ENCODE measurements at places on chromosomes 4 and X.

GRCh38 chr4:165627548-165627947 is 245.5 kb upstream of the TLL1 start:
- DNase-seq: no peak

GRCh38 chr4:13430834-13431568 is 53.1 kb downstream of the RAB28 start:
- peak; percentile 3 for DNase-seq

DNA sequence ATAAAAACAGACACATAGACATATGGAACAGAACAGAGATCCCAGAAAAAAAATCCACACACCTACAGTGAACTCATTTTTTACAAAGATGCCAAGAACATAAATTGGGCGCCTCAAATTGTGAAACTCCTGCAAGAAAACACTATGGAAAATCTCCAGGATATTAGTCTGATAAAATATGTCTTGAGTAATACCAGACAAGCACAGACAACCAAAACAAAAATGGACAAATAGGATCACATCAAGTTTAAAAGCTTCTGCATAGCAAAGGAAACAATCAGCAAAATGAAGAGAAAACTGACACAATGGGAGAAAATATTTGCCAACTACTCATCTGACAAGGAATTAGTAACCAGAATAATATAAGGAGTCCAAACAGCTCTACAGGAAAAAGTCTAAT is 337.3 kb upstream of the DIPK2B start:
- no peak for DNase-seq

- no peak for DNase-seq
These were observed 245.5 kb upstream of the FAM47A start for GRCh38 chrX:34377645-34378044.

DNA sequence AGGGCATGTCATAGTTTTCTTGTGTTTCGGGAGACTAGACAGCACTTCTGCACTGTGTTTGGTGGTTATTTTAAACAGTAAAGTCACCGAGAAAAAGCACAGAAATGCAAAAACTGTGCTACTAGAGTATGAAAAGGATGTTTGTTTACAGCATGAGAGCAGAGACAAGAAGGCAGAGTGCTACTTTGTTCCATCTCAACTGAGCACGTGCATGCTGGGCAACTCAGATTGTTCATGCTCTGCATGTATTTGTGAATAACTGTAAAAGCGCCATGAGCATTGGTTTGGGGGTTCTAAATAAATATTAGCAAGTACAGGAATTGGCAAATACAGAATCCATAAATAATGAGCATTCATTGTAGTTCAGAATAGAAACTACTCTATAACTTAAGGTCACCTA is 7.4 kb downstream of the EVC start:
- DNase-seq: no peak

DNA sequence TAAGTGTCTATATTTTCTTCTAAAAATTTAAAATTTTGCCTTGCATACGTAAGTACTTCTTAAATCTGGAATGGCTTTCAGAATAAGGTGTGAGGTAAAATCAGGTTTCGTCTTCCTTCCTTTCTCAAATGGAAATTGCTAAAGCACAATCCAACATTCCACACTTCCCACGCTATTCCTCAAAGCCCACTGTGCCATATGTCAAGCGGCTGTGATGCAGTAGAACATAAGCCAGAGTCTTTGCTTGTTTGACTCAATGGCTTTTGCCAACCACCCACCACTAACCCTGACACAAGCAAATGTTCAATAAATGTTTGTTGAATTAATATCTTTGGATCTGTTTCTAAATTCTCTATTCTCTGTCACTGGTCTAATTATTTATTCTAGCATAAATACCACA is 1199.7 kb upstream of the TENM3 start:
- no peak for DNase-seq

DNA sequence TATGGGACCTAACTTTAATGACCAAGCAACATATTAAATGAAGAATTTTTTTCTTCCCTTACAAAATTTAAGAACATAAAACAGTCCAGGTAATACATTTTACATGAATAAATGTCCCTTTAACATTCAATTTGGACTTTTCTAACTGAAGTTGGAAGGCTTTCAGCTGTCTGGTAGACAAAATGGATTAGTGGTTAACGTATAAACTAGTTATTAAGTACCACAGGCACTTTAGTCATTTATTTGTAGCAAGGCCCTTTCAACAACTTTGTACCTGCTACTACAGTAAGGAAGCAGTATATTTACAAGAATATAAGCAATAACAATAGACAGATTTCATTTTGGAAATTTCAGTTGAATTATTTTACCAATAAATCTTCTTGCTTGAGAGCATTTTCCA is 152.5 kb upstream of the TENT5D start:
- no peak for DNase-seq

DNA sequence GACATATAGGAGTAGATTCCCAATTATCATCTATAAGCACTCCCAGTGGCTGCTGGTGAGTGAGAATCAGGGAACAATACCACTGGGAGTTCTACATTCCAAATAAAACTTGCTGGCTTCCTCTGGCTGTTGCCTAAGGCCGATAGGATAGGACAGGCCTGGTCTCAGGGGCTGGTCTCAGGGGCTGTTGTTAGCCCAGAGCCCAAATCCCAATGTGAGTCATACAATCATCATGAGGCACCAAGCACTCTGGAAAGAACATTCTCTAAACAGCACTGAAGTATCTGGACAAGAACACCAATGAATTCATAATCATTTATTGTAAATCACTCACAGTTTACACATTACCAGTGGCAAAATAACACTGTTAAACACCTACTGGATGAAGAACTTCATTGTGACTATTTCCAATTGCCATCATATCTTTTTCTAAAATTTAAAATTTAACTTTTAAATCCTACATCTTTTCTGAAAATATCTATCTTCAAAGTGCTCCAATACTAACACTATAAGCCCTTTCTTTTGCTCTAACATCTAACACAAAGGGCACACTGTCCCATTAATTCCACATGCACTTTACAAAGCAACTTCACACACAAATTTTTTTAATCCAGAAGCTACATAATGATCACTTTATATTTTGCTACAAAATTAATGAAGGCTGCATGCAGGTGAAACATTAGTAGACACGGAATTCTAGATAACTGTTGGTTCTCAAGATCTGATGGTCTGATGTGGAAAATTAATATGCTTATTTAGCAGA is 67.6 kb upstream of the TMEM150C start:
- peak; percentile 69 for DNase-seq

GRCh38 chr4:106369456-106370060 is 980 bp upstream of the GIMD1 start:
- peak; percentile 63 for DNase-seq

DNA sequence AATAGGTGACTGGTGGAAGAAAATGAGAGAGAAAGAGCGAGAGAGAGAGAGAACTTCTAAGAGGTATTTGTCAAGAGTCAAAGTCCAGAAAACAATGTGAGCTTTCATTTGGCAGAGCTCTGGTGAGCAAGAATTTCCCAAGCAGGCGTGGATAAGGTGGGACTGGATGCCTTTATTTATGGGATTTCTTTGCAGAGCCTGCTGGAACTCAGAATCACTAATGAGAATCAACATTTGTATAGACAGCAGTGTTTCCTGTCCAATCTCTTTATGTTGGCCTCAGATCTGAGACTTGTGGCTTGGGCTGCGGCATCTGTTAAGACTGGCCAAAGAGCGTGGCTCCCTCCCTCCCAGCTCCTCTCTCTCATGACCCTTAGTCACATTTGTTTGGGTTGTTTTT is 67.9 kb upstream of the TBL1X start:
- DNase-seq: peak; percentile 77

- peak; percentile 47 for DNase-seq
These were observed 4.5 kb upstream of the NKX1-1 start for GRCh38 chr4:1410491-1411325.

- DNase-seq: peak; percentile 48
These were observed 14.7 kb upstream of the CT55 start for GRCh38 chrX:135185795-135186443.

DNA sequence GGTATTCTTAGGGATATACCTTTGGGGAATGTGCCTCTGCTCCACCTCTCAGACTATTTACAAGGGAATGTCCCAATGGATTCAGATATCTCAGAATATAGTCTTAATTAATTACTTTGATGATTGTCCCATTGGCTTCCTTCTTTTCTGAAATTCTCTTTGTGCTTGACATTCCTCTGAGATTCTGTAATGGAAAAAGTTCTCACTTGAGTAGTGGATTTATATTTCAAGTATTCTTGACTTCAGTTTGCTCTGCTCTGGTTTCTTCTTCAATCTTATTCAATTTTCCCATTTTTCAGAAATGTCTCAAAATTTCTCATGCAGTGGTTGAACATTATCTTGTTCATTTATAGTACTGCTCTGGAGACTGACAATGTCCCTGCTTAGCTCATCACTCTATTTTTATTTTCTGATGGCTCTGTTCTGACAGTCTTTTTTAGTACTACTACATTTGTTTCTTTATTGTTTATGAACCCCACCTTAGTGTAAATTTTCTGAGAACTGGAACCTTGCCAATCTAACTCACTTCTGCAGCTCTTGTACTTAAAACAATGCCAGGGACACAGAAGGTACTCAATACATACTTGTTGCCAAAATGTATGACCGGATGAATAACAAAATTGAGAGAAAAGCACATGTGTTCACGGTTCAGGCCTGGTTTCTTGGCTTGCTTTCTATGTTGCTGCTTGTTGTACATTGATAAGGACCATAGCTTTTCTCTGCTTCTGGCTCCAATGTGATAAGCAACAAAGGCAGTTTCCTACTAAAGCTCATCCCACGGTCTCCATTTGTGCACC is 471.7 kb downstream of the GASK1B start:
- no peak for DNase-seq

GRCh38 chr4:2068198-2068470 is 9.0 kb downstream of the NAT8L start:
- DNase-seq: no peak

DNA sequence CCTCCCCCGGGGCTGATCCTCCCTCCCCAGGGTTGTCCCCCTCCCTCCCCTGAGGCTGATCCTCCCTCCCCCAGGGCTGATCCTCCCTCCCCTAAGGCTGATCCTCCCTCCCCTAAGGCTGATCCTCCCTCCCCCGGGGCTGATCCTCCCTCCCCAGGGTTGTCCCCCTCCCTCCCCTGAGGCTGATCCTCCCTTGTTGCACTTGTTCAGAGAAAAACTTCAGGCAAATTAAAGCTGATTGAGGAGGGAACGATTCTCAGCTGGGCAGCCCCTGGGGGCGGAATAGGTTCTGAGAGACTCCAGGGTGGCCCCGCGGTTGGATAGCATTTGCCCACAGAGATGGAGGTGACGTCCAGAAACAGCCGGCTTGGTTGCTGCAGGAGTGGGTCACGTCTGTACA is 110.7 kb upstream of the ADRA2C start:
- DNase-seq: no peak

DNA sequence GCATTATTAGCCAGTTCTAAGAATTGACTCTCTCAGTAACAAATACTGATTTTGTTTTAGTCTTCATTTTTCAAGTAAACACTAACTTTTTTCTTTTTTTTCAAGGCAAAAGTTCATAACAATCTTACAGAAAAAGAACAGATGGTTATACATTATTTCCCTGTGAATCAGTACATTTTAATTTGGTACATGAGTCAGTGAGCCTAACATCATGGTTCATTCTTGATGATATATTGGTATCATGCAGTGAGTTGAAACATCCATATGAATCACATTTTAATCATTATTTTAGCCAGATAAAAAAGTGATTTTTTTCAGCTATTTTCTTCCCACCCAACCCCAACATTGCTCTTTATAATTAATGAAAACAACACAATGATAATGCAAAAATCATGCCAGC is 184.3 kb upstream of the TACR3 start:
- DNase-seq: no peak

DNA sequence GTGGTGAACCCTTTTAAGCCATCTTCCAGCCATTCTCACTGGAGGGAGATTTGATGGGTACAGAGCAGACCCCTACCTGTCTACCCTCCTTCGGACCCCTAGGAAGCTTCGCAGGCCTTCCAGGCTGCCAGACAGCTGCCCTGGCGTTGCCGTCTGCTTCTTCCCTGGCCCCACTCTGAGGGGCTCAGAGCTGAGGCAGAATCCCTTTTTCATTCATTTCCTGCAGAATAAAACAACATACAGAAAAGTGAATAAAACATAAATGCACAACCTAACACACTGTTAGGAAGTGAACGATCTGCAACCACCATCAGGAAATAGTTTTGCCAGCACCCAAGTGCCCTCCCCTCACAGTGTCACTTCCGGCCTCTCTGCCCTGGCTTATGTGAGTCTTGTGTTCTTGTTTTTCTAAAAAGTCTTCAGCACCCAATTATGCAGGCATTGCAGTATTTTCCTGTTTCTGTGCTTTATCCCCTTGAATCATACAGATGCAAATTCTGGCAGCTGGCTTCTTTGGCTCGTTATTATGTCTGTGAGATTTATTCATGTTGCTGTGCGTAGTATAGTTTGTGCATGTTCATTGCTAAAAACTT is 5.6 kb upstream of the ADD1 start:
- DNase-seq: no peak

GRCh38 chr4:87270825-87271224 is 50.4 kb upstream of the KLHL8 start:
- DNase-seq: no peak

DNA sequence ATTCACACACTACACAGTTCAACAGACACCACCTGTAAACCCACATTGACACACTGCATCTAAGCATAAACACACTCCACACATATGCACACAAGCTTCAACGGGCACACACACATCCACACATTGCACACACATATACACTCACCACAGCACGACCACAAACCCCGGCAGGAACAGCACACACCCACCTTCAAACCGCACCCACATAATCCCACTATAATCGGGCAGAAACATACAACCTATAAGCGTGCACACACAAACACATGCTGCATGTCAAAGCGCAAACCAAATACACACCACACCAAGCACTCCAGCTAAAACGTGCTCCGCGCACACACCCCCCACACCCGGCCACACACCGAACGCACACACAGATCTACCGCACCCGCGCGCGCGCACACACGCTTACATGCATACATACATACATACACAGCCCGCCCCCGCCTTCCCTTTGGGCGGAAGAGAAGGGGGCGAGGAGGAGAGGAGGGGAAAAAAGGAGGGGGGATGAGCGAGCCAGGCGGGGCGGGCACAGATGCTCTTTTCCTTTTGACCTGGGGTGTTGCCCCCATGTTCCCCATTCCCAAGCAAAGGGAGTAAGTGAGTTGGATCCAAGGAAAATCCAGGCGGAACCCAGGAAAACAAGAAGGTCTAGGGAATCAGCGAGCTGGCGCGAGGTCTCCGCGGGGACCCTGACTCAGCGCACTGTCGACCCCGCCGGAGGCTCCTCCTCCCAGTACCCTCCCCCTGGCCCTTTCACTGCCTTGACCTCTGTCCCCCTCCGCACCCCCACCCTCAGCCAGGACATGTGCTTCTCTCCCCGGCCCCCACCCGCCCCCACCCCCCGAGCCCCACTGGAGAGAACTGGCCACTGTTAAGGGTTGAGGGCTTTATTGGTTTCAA is 9.9 kb downstream of the ARHGAP36 start:
- no peak for DNase-seq

DNA sequence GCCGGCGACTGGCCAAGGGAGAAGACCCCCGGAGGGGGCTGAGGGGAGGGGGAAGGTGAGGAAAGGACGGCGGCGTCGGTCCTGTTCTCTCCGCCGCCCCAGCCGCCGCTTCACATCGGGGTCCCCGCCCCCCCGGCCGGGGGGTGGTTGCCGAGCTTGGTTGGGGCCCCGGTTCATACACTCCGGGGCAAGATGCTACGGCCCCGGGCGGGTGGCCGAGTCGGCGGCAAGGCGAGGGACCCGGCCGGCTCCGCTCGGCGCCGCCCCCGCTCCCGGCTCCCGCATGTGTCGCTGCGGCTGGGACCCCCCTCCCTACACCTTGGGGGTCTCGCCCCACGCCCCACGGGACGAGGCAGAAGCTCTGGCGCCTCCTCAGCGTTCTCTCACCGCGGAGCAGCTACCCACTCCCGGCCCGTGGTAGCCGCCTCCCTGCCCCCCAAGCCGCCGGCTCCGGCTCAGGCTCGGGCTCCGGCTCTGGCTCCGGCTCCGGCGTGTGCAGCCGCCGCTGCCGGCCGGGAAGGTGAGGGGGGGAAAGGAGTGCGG is 461 bp downstream of the FBXW7 start:
- no peak for DNase-seq

Data from COLO829 (cell line).